ENCODE measurements at places on chromosomes 5 and 9.

DNA sequence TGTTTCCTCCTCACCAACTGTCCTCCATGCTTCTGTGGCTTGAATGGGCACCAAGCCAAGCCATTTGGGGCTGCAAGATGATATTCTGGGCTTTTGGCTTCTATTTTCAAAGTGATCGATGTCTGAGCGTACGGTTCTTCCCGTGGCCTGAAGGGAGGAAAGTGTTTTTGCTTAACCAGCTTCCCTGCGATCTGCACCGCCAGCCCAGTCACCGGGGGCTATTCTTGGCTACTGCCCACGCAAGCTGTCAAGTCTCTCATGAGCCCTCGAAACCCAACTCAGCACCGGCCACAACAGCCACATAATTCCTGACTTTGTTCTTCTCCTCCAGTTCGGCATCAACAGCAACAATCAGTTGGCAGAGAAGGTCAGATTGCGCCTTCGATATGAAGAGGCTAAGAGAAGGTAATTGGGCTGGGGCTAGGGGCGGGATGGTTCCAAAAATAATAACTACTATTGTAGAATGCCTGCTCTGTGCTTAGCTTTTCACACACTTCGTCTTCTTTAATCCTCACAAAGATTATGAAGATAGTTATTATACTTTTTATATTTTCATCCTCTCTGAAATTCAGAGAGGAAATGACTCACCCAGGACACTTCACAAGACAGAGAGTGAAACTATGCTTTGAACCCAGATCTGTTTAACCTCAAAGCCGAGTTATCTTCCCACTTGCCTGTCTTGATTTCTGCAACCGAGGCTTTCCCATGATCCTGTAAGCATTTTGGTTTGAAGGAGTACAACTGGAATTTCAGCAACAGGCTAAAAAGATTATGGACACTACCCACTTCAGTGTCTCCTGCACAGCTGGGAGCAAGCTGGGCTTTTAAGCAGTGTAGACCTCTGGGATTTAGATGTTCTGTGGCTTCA, 76.4 kb upstream of the RARS1 start:
- no peak for DNase-seq

DNA sequence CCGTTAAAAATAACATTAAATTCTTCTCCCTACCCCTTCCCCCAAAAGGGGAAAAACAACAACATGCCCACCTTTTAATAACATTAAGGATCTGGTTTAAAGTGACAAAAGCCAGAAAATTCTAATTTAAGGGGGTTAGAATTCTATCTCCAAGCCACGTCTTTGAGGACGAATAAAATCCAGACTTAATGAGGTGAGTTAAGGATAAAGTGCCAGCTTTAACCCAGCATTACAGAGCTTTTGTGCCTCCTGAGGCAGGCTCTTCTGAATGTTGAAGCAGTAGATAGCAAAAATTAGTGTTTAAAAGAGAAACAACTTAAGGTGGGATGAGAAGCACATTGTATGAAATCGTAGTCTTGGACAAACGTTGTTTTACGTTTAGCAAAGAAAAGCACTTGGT, 329.0 kb upstream of the MPDZ start:
- DNase-seq = no peak

DNA sequence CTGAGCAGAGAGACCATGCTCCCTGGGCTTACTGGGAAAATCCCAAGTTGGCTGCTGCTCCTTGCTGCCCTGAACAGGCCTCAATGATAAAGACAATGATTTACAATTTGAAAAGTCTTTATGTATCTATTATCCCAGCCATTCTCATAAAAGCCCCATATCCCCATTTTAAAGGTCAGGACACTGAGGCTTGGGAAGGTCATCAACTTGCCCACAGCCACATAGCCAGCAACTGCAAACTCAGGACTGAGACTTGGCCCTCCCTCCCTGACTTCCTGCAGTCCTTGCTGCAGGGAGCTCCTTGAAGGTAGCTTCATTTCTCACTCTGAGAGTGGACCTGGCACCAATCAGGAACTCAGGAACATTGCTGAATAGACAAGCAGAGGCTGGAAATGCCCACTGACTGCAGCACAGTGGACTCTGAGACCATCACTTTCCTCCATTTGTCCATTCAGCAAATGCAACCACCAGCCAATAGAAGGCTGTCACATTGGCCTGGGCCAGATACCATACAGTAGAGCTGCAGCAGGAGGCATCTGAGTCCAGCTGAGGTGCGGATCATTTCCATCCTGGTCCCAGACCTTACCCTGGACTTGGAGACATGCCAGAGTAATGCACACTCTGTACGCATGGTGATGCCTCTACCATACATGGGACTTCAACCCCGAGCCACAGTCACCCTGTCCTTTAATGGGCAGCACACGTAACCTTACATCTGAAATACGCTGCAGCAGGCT, 18.3 kb downstream of the TNIP1 start:
- no peak for DNase-seq

DNA sequence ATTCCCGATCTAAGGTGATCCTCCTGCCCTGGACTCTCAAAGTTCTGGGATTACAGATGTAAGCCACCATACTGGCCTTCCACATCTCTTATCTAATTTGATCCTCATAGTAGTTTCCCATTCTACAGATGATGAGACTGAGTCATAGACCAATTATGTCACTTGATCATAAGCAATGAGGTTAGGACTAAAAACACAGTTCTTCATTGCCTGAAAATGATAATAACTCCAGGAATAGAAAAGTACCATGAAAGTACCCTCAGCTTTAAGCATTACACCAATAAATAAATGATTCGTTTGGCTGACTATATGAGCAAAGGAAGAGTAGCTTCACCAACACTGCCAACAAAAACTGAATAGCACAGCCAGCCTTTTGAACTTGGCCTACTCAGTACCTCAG, 389.5 kb downstream of the ACTL7B start:
- DNase-seq = no peak

GRCh38 chr5:90131383-90132133, 278.0 kb downstream of the CETN3 start:
- peak; percentile 26 for DNase-seq

GRCh38 chr9:126707083-126707482, 93.4 kb downstream of the LMX1B start:
- no peak for DNase-seq

- DNase-seq = no peak
Observed at GRCh38 chr9:101369286-101369685, 15.5 kb downstream of the BAAT start.

GRCh38 chr5:56161927-56162326, 71.2 kb downstream of the ANKRD55 start:
- DNase-seq = no peak

- DNase-seq = no peak
Observed at GRCh38 chr5:5649641-5650040, 227.2 kb downstream of the ICE1 start.

DNA sequence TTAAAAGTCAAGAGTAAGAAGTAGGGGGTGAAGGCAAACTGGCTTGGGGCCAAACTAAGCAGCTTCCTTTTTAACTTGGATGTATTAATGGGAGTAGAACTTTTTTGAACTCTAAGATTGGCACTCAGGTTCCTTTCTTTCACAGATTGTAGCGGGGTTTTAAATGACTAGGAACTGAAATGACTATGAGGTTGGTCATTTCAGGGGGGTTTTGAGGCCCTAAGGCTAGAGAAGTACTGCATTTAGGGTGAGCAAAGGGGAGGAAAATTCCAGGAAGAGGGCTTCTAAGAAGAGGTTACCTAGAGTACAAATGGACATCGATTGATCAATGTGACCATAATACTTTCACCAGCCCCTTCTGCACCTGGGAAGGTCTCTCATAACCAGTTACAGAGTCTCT, 381.8 kb downstream of the MLLT3 start:
- no peak for DNase-seq
